ENCODE measurements at places on chromosomes 5 and 9.

DNA sequence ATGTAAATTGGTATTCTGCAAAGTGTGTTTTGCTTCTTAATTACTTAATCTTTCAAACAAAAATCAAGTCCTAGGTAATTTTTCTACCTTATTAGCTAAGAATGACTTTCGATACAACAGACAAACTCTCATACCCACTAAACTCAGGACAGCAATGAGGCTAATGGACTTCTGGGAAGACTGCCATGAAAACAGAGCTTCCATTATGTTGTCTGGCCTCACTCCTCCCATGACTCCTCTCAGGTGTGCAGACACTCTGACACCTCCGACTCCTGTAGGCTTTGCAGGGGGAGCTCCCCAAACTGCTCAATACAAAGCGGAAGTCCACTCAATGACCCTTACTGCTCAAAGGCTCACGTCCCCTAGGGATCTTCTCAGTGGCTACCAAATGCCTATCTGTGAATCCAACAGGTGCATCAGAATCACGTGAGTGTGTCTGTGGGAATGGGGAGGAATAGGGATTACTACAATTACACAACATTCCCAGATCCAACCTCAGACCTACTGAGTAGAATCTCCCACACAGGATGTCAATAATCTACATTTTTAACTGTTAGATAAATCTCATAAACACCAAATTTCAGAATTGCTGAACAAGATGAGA lies 289.9 kb downstream of the RAB3C start:
- no peak for DNase-seq

DNA sequence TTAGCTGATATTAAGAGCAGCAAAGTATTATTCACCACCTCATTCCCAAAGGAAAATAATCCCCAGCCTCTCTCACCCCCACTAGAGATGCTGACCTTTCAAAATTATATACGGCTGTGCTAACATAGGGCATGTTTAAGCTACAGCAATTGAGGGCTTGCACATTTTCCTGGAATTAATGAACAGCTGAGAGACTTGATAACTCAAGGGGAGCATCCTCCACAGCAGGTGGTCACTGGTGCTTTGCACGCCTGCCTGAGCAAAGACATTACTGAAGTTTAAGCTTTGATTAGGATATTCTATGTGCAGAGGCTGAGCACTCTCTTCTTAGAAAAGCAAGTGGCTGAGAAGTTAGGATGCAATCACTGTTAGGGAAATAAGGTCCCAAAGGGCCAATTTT lies 230.9 kb downstream of the FAM114A2 start:
- no peak for DNase-seq

DNA sequence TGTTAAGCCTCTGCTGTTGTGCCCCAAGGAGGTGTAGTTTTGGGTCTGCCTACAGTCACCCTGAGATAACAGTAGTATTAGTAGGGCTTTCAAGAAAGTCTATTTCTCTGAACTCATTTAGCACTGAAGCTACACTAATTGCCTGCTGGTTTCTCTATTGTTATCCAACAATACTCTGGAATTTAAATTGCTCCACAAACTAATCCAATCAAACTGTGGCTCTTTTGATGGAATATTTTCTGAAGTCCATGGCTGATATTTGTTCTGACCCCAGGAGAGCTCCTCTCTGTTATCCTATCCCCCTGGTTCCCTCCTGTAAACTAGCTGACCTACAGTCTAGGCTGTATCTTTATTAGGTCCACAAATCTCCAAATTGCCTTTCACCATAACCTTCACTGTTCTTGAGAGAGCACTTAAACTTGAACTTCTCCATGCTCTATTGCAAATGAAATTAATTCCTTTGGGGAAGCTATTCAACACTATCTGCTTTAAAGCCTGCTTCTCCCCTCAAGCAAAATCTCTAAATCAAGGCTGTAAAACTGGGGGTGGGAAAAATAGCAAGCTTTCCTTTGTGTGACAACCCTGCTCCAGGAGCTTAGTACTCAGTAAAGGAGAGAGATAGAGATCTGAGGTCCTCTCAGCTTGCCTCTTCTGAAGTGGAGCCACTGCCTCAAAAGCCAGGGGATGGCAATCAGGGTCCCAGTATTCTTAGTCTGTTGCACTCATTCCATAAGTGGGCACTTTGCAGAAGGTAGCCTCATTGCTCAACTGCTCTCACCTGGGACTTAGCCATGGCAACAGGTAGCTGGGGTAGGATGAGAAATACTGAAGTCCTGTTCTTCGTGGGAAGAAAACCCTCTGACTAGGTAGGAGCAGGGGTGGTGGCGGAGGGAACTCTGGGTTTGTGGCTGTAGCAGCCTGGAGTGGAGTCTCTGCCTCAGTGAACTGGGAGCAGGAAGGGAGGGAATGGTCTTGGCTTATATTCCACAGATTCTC lies 110.9 kb downstream of the MACIR start:
- no peak for DNase-seq

DNA sequence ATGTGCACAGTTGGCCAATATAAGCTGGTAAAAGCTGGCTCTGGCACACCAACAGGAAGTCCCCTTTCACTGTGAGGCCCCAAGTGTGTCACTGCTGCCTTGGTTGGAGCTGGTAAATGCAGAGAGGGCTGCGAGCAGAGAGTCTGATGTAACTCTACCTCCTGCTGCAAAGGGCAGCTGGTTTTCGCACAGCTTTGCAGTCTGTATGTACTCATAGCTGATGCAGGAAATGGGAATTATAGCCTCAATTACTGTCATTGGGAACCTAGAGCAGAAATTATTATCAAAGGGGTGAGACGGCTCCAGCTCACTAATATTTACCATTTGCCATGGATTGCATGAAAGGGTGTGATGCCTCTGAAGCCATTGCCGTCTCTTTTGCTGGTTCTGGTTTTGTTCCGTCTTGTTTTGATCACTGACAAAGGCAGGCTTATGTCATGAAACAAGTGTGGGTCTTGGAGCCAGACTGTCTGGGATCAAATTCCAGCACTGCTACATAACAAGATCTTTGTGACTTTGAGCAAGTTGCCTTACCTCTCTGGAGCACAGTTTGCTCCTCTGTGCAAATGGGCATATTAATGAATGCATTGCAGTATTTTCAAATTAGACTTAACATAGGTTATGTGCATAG lies 124.3 kb upstream of the SLC25A48 start:
- no peak for DNase-seq

DNA sequence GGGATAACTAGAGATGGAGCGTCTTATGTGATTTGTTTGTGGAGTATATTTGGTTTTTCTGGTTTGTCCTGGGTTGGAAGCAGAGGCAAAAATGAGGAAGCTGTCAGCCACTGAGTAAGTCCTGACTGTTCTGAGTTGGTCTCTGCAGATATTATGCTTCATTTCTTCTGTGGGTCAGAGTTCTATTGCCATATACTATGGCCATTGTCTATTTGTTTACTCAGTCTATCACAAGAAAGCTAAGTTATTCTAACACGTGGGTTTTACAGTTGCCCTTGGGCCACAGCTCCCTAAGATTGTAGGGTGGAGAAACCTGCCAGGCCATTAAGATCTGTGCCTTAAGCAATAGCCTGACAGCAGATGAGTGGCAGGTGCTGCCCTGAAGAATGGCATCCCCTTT lies 3.0 kb upstream of the CTSV start:
- no peak for DNase-seq

- DNase-seq, result no peak
These were observed 9.2 kb upstream of the ERAP1 start for GRCh38 chr5:96816991-96817390.

- DNase-seq, result no peak
These were observed 73.6 kb upstream of the RETREG1 start for GRCh38 chr5:16690243-16690852.

- DNase-seq, result no peak
These were observed 1034.4 kb downstream of the CDH9 start for GRCh38 chr5:26003966-26004365.

DNA sequence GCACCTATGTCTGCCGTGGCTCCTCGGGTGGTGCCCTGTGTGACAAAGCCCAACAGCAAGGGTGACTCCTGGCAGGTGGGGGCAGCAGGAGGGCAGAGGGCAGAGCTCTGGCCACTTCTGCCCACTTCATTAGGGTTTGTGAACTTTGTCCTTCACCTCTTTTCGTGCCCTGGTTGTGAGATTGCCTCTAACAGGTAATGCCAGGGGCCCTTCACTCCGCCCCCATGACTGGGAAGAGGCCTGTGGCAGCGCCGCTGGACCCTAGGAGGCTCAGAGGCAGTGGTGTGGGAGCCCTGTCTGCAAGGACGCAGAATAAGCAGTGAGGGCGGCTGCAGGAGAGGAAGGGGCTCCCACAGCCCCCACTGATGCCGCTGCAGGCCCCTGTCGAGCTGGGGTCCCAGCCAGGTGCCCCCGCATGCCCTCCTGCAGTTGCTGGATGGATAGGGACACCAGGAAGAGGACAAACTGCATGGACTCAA lies 108.7 kb upstream of the LMX1B start:
- DNase-seq, result no peak

DNA sequence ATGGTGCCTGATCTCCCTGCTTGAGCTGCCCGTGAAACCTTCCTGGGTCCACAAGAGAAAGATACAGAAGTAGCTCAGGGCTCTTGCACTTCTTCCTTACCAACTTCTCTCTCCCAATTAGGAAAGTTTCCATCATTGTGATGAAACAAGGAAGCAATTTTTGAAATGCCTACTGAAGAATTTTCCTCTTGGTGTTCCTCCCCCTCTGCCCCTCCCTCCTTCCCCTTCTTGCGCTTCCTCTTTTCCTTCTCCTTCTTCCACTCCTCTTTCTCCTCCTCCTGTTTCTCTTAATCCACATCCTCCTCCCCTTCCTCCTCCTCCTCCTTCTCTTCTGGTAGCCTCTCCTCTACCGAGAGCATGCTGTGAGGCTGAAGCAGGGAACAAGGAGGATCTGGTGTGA lies 36.3 kb upstream of the OTULINL start:
- DNase-seq, result no peak

GRCh38 chr5:57550132-57550531 lies 67.5 kb upstream of the ACTBL2 start:
- DNase-seq, result no peak

DNA sequence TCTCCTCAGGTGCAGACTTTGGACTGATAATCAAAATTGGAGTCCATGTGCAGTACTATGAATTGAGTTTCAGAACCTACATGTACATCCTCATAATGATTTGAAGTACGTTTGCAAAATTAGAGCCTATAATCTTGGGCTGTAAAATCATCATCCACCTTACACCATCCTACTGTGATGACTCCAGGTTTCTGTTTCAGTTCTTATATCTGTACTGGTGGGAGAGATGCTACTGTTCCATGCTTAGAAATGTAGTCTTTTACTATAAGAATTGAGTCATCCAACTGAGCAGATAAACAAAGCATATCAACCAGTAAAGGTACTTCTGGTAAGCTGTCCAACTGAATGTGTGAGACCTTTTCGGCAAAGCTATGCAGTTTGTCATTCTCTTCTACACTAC lies 586.3 kb upstream of the FAM174A start:
- no peak for DNase-seq

DNA sequence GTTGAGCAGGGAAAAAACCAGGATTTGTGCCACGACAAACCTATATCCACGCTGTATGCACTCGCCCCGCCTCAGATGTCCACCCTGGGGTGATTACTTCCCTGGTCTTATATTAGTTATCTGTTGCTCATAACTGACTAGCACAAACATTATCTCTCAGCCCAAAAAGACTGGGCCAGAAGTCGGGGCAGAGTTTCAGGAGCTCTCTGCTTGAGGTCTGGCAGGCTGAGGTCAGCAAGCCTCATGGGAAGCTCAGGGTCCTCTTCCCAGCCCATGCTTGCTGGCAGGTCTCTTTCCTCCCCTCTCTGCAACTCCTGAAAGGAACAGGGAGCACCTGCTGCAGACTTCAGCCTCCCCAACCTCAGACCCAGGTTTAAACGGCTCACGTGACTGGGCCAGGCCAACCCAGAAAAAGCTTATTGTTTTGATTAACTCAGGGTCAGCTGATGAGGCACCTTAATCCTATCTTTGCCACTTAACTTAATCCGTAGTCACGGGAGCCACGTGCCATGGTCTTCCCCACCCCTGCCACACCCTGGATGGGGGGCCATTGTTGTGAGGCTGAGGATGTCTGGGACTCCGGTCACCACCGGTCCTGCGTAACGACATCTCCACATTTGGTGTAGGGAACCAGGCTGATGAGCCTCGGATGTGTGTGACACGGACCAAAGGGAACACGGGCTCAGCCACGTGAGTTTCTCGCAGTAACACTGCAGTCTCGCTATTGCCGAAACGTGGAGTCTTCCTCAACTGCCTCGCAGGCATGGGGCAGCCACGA lies 123.7 kb upstream of the IRX4 start:
- no peak for DNase-seq

GRCh38 chr5:138876811-138877210 lies 1.7 kb upstream of the LRRTM2 start:
- DNase-seq, result no peak

DNA sequence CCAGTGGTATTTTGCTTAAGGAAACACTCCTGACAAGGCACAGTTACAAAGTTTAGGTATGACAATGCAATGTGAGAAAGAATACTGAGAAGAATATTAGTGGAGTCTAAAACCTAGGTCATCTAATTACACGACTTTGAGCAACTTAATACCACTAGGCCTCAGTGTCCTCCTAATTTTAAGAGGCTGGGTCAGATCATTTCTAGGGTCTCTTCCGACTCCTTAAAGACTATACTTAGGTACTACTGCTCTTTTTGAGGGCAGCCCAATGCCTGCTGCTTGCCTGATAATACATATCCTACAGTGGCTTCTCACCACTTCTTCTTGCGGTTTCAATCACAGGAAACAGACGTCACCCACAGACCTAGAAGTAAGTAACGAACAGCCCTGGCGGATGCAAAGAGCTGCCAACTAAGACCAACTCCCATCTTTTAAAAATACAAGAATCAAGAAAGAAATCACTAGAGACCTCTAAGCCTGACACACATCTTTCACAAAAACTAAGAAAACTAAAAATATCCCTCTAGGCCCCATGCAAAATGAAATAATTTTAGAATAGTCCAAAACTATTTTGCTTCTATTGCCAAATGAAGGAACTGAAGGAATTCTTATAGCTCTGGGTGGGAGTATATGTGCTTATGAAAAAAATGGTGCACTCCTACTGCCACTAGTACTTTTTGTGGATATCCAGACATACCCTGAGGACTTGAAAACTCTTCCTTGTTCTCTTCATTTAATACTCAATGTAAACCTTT lies 13.1 kb downstream of the DIAPH1 start:
- no peak for DNase-seq

GRCh38 chr5:87188391-87188790 lies 79.3 kb upstream of the RASA1 start:
- no peak for DNase-seq

DNA sequence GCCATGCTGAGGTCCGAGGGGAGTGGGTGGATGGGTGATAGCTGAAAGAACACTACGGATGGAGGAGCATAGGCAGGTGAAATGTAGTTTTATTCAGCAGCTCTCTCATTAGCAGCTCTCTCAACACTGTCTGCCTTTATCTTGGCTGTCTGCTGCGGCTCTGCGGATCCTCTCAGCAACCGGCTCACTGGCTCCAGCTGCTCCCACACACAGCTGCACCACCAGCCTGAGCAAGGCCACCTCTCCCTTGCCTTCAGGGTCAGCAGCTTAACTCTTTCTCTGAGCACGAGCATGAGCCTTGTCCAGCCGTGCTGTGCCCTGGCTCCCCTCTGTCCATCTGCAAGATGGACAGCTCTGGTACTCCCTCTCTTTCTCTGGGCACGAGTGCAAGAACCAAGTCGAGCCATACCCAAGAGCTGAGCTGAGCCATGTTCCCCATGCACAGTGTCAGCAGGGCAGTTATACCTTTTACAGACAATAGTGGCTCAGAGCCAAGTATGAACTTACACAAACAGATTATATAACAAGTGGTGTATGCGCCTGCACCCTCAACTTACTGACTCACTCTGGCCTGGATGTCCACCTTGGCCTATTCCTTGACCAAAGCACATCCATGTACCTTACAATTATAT lies 108.5 kb downstream of the MACIR start:
- DNase-seq, result no peak

All from GM04504 (cell line).